ENCODE measurements at places on chromosomes 7 and 10. TPM values are rescaled to one million over a fixed set of nuclear protein-coding genes. Genes with fewer than 3 reads are reported as not detected.

FZD8 gene
- 1.6 TPM for total RNA-seq

CDHR3 gene
- total RNA-seq = 47.3 TPM

DNA sequence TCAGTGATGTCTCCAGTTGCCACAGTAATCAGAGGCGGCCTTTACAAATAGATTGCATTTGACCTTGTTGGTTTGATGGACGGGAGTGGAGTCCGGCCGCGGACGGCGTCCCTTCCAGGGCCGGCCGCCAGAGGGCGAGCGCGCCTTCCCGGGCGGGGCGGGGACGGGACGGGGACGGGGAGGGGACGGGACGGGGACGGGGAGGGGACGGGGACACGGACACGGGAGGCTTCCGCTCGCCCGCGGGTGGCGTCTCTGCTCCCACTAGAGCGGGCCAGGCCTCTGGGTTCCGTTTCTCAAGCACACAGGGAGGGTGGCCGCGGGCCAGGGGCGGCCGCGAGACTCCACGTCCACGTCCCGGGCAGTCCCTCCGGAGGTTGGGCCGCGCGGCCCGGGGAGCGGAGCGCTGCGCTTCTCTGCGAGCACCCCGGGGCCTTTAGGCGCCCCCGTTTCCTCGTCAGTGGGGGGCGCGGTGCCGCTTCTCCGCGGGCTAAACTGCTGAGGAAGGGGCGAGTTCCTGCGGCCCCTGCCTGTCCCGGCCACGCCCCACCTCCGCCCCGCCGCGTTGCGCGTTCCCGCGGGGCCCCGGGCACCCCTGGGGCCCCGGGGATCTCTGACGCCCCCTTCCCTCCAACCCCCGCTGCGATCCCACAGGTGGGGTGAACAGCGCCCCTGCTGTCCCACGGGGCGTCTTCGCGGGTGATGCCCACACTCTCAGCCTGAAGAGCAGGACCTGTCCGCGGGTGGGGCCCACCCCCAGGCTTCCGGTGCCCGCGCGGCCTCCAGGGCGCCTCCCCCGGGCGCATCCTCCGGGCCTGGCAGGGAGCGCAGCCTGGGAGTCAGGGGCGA lies 84.2 kb upstream of the MKI67 start:
- DNase-seq = peak; percentile 43

DNA sequence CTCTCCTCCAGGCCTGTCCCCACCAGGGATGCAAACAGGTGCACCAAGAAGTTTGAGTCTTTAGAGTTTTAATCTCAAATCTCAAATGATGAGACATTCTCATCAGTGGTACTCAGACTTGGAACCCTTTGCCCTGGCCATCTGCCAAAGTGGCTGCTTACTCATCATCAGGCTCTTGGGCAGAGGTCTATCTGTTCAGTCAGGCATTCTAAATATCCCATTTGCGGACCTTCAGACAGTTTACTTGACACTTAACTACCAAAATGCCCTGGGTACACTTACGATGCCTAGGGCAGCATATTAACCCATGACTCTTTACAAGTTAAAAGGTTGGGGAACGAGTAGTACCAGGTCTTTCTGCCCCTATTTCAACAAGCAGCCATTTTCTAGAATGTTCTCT lies 61.2 kb upstream of the YAE1 start:
- DNase-seq = no peak

CNPY1 gene
- total RNA-seq = not detected

DPP6 gene
- total RNA-seq = 2.9 TPM

GRCh38 chr7:541661-542060 lies 22.0 kb upstream of the PDGFA start:
- DNase-seq = no peak

GRCh38 chr10:109773288-109774120 lies 149.8 kb downstream of the XPNPEP1 start:
- no peak for DNase-seq

DNA sequence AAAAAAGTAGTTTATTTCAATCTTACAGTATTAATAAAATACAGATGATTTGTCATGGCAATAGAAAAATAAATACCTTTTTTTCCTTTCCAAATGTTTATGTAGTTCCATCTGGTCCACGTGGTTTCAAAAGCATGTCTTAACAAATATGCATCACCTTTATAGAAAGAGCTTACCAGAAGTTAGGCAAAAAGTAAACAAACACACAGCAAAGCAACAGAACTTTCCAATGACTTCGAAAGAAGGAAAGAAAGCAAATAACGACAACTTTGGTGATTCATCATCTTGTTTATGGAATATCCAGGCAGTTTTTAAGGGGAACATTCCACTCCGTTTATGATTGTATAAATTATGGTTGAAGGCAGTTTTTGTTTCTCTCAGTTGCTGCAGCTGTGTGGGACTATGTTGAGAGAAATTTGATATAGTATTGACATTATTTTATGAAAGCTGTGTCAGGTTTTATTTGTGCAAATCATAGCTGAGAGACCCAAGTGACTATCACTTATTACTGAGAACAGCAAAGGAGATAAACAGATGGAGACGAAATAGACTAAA lies 203.1 kb downstream of the CDC14C start:
- no peak for DNase-seq

LFNG gene
- total RNA-seq = 41.0 TPM

SFRP5 gene
- total RNA-seq = 48.9 TPM

- no peak for DNase-seq
Observed at GRCh38 chr10:24375510-24375909, 166.6 kb downstream of the KIAA1217 start.

DNA sequence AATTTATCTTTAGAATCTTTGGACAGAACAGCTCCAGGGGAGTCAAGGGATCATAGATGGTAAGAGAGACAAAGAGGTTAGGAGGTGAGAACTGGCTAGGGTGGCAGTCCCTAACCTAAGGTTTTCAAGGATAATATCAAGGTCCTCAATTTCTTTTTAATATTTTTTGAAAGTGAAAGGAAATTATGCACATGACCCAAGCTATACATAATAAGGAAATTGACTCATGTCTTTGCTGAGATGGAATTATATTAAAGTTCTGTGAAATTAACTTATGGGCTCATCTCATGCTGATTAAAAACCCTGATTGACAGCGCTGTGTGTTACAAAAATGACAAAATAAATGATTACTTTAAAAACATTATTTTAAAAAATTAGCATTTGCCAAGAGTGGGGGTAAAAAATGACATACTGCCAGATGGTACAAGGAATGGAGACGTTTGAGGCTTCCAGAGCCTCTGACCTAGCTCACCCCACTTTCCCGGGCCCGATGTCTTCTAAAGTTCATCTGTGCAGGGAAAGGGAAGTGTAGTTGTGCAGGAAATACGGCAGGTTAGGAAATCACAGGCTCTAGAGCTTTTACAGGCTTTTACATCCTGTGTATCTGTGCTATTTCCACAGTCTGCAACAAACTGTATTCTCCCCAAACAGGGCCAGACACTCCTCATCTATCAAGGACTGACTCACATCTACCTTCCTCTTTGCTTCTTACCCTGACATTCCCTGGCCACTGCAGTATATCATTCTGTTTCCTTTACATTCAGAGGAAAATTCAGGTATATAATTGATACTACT lies 185.6 kb upstream of the PRSS58 start:
- DNase-seq = no peak

CTNNA3 gene
- total RNA-seq = not detected

DNA sequence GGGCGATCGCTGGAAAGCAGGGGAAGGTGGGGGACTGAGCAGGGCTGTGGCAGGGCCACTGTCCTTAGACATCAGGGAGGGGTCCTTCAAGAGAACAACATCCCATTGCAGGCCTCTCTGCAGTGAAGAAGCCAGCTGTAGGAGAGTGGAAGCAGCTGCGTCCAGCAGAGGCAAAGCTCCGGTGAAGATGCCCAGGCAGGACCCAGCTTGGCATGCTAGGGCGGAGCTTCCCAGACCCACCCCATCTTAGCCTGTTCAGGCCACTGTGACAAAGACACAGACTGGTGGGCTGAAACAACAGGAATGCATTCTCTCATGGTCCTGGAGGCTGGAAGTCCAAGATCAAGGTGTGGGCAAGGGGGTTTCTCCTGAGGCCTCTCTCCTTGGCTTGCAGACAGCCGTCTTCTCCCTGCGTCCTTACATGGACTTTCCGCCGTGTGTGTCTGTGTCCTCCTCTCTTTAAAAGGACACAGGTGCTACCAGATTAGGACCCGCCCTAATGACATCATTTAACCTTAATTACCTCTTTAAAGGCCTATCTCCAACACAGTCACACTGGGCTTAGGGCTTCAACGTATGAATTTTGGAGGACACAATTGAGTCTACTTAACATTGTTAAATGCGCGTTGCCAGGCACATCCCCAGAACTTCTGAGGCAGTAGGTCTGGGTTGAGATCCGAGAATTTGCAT lies 178.1 kb upstream of the GRB10 start:
- DNase-seq = no peak

DNA sequence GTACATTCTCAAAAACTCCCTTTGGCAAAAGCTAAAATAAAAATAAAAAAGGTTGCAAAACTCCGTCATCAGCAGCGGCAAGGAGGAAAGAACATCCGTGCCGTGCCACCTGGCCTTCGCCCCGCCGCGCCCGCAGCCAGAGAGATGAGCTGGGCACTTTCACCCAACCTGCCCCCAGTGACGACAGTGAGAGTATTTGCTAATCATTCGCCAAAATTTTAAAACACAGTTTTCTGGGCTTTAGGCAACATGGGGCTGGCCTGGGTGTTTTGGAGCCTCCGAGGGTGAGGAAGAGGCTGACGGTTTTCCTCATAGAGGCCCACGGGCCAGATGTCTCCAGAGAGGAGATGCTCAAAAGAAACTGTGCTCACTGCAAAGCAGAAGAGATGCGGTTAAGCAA lies 128.2 kb downstream of the PRKAG2 start:
- DNase-seq = peak; percentile 72

MYO3A gene
- total RNA-seq = not detected

RFC2 gene
- 7.7 TPM for total RNA-seq
